ENCODE measurements at places on chromosomes 3 and 15.

DNA sequence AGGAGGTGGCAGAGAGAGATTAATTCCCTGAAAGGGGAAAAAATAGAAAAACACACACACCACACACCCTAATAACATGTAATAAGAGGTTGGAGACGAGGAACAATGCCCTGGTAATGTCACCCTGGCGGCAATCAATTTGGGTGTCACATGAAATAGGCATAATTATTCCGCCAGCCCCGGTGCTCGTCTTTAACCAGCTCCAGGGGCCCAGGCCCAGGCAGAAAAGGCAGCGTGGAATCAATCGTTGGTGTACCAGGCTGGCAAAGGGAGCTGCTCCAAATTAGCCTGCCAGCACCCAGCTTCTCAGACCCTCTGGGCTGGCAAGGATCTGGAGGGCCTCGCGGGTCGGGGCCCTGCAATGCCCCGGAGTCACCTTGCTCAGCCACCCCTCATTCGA is 5.6 kb downstream of the LINGO1 start:
- DNase-seq = no peak

DNA sequence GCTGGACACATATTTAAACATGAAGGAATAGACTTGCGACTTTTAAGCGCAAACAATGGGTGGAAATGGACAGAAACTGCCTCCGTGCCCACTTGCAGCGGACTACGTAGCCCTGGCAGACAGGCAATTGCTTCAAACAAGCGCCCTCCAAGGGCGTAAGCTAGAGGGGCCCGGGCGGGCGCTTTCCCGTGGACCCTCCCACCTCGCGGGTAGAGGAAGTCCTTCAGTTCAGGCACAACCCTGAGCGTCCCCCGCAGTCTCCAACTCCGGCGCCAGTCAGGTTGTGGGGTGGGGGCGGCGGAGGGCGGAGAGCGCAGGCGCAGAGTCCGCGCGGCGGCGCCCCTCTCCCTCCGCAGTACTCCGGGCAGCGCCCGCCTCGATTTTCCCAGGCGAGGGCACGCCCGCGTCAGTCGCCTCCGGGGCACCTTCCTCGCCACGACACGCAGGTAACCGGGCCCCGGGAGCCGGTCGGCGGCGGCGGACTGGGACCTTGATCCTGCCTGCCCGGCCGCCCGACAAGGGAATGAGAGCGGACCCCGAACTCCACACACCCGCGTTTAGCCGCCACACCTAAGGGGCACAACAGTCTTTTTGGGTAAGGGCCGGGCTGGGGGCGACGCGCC is at the start of gene SLC35G2:
SLC35G2 (plus strand) TSS at position 358 of the 623 bp plus-strand sequence. CDS start 35,335 bp downstream, outside the sequence.
- DNase-seq = peak; percentile 8

- no peak for DNase-seq
Observed at GRCh38 chr3:111713833-111714232, 118.7 kb upstream of the ZBED2 start.

DNA sequence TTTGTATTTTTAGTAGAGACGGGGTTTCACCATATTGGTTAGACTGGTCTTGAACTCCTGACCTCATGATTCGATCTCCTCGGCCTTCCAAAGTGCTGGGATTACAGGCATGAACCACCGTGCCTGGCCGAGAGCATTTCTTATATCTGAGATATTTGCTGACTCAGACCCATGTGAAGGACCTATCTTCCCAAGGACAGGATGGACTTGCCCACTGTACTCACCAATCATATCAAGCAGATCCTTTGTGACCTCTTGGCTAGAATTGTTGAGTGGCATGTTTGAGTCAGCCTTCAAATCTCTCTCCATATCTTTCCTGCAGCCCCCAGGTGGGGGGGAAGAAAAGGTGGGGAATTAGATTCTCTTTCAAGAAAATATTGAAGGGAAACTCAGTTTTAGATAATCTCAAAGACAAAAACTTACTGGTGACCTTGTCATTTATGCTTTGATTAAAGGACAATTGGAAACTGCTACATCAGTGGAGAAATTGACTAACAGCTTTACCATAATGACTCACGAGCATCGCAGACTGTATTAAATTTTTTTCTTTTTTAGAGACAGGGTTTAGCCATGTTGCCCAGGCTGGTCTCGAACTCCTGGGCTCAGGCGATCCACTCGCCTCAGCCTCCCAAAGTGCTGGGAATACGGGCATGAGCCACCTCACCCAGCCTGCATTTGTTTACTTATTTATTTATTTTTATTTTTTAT is 3.1 kb downstream of the C3orf62 start:
- no peak for DNase-seq

DNA sequence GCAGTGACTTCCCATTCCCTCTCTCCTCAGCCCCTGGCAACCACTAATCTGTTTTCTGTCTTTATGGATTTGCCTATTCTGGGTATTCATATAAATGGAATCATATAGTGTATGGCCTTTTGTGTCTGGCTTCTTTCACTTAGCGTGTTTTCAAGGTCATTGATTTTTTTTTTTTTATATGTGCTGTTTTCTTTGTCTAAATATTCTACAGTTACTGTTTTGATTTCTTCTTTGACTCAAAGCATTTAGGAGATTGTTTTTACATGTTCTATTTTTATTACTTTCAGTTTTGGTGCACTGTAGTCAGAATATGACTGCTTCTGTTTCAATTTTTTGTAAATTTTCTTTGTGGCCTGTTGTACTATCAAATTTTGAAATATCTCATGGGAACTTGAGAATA is 71.9 kb upstream of the RNU6-1 start:
- no peak for DNase-seq

DNA sequence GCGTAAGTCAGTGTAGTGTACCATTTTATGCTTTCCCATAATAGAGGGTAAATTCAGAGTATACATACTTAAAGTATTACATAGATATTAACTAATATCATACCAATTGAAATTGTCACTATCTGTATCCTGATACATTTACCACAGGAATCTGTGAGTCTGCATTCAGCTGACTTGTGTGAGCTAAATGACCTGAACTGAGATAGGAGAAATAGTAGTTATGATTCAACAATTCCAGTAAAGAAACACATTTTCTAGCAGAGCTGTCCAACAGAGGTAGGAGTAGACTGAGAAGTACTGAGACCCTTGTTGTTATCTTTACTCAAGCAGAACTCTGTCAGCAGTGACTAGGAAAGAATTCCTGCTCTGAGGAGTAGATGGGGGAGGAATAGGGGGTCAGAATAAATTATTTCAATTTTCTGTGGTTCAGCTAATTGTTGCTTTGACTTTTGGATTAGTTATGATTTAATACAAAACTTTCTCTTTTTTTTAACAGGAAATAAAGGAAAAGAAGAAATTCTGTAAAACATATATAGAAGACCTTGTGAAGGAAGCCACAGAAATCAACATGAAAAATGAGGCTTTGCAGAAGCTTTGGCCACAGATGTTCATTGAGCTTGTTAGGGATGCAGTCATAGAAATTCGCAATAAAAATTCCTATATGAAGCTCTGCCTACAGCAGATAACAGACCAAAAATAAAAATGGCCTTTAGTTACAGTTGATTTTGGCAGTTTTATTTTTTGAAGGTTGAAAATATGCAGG is 66.2 kb upstream of the THSD4 start:
- no peak for DNase-seq

GRCh38 chr15:62390791-62391640 is 225.9 kb upstream of the C2CD4B start:
- no peak for DNase-seq

DNA sequence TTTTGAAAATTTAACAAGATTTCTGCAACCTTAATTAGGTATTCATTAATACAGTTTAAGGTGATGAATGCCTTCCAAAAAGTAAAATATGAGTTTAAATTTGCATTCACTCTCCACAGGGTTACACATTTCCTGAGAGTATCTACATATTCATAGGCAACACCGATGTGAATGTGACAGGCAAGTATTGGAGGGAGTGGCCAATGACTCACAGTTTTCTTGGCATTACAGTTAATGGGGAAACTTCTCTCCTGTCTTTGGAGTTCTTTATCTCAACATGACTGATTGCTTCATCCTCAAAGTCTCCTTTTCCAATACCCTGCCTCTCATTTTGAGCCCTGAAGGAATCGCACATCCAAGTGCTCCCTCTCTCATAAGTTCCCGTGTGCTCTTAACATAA is 181.9 kb upstream of the CHL1 start:
- no peak for DNase-seq

GRCh38 chr3:4271834-4272233 is 31.3 kb upstream of the SETMAR start:
- no peak for DNase-seq

- no peak for DNase-seq
Observed at GRCh38 chr3:11238060-11238459, 34.1 kb upstream of the ATG7 start.

- no peak for DNase-seq
Observed at GRCh38 chr3:115660646-115661337, 37.5 kb downstream of the GAP43 start.

DNA sequence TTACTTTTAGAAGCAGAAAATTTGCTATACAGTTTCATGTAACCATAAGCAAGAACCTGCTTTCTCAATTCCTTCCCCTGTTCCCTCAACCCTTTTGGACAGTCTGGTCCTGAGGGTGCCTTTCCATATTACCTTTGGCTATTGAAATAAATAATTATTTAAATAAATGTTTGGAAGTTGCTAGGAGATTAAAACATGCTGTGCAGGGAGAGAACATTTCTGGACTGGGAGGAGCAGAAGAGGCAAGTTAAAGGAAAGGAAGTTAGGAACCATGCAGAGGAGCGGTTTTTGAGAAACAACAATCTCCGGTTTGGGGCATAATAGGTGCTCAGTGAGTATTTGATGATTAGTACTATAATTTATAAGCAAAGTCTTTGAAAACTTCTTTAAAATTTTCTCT is 41.8 kb downstream of the ZNF609 start:
- no peak for DNase-seq

- DNase-seq = no peak
Observed at GRCh38 chr15:43966646-43967045, 139.8 kb downstream of the WDR76 start.

DNA sequence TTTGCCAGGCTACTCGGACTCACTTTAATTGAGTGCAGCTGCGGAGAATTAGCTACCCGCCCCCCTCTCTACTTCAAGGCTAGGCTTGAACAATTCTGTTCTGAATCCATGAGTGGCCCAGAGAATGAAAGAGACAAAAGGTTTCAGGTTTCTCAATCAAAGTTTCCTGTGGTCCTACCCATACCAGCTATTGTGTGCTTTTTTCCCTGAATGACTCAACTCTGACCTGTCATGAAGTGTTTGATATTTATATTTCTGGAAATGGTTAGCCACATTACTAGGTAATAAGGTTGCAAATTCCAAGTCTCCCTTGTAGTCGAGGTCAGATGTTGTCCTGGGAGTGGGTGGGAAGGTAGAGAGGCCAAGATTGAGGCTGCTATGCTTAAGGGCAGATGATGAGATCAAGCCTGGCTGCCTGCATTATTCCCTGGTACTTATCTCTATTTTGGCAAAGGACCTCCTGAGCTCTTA is 392.7 kb upstream of the TBL1XR1 start:
- no peak for DNase-seq

GRCh38 chr15:28098360-28098765 is 752 bp downstream of the OCA2 start:
- no peak for DNase-seq

DNA sequence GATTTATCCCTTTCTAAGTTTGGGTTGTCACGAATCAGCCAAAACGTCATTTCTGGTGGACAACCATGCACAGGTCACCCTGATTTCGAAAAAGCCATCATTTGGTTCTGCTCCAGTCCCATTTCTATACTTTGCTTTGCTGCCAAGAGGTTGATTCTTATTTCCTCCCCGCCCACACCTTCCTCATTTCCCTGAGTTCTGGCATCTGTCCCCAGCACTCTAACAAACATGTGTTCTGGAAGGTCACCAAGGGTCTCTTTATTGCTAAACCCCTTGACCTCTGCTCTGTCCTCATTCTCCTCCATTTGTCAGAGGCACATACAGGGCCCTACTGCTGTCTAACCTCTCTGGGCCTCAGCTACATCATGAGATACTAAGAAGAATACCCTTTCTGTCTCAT is 36.4 kb upstream of the PTPRG start:
- no peak for DNase-seq

GRCh38 chr3:37988931-37989525 is 1.6 kb upstream of the VILL start:
- DNase-seq = no peak

DNA sequence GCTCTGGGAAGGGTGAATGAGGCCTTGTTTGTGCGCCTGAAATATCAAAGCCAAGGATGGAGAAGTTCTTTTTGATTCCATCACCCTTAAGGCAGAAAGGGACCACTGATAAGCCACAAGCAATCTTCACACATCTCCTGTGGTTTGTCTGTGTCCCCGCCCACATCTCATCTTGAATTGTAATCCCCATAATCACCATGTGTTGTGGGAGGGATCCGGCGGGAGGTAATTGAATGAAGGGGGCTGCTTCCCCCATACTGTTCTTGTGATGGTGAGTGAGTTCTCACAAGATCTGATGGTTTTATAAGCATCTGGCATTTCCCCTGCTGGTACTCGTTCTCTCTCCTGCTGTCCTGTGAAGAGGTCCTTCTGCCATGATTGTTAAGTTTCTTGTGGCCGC is 329.6 kb upstream of the RGMA start:
- no peak for DNase-seq

DNA sequence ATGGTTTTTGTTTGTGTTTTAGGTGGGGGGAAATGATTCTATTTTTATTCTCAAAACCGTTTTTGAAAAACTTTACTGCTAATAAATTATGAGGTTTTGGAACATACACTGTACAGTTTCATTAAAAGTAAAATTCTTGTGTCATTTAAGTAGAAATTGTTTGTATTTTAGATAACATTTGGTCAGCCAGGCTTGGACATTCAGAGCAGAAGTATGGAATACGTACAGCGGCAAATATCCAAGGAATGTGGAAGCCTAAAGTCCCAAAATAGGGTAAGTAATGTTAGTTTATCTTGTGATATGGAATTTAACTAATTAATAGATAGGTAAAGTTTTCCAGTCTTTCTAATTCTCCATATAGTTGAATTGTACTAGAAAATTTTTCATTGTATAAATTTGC is 96.6 kb downstream of the SPRED1 start:
- no peak for DNase-seq

DNA sequence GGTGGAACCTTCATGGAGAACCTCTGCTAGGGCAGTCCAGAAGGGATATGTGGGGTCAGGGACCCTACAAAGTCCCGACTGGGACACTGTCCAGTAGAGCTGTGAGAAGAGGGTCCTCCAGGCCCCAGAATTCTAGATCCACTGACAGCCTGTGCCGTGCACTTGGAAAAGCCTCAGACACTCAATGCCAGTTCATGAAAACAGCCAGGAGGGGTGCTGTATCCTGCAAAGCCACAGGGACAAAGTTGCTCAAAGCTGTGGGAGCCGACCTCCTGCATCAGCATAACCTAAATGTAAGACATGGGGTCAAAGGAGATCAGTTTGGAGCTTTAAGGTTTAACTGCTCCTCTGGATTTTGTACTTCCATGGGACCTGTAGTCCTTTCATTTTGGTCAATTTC is 448.8 kb upstream of the CADM2 start:
- no peak for DNase-seq

DNA sequence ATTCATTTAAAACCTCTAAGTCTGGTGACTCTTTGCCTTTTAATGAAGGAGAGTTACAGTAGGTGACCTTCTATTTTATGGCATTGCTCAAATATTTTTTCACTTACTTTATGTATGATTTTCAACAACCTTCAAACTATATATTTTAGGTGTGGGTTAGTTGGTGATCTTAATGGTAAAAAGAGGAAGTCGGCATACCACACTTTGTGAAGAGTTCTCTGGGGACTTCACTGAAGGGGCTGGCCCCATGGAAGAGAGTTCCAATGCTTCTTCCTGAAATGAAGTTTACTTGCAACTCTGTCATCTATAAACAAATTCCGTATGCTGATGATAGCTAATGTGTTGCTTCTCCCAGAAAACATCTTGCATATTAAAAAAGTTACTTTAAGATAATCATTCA is 647.0 kb upstream of the SGO1 start:
- no peak for DNase-seq
